ENCODE measurements at places on chromosomes 7 and 10.

DNA sequence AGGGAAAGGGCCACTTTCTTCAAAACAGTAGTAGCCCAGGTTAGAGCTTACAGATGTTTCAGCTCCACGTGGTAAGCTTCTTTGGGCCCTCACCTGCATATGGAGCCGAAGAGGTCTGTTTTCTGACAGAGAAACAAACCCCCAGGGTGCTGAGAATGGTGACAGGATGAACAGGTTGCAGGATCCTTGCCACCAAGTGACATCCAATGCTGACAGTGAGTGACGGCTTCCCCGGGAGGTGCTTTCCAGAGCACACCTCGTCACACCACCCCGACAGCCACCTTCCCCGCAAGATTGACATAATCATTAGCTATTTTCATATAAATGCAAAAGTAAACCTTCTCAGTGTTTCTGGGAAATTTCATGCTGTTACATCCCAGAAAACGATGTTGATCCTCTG, 109.3 kb upstream of the BTBD16 start:
- no peak for DNase-seq

- DNase-seq: no peak
Measured at GRCh38 chr7:15609287-15609686, 47.5 kb upstream of the AGMO start.

- DNase-seq: no peak
Measured at GRCh38 chr10:50404021-50404773, 152.9 kb upstream of the ASAH2 start.

DNA sequence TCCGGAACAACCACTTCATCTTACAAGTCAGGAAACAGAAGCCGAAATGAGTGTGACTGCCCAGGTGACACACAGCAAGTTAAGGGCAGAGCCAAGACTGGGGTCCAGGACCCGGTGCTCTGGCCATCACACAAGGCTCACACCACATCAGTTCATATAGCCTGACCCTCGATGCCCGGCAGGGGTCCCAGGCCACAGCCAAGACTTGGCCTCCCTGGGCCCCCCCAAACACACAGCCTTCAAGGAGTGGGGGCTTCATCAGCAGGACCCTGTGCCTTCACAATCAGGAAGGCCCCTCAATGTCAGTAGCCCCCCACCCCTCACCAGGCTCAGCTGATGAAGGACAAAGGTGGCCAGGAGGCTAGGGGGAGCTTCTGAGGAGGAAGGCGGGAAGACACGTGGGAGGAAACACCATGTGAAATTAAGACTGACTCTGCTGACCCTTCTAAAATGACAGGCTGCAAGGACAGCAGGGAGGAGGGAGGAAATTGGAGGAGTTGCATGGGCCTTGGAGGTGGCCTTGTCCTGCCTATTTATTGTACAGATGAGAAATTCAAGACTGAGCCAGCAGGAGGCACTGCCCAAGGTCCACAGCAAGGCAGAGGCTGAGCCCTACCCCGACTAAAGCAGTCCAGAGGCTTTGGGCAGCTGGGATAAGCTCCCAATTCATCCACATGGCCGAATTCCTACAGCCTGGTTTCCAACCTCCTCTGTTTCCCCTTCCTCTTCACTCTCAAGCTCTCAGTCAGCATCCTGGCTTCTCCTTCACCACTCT, 216.1 kb upstream of the ZMIZ1 start:
- peak; percentile 19 for DNase-seq

- DNase-seq: no peak
Measured at GRCh38 chr7:158401295-158401694, 186.3 kb downstream of the PTPRN2 start.

GRCh38 chr7:405489-406211, 114.0 kb downstream of the PDGFA start:
- no peak for DNase-seq

GRCh38 chr7:123273185-123273584, 73.4 kb upstream of the SLC13A1 start:
- DNase-seq: no peak

GRCh38 chr10:9733766-9734165, 1283.9 kb upstream of the CELF2 start:
- no peak for DNase-seq

GRCh38 chr7:74164985-74165456, 9.1 kb upstream of the EIF4H start:
- no peak for DNase-seq

DNA sequence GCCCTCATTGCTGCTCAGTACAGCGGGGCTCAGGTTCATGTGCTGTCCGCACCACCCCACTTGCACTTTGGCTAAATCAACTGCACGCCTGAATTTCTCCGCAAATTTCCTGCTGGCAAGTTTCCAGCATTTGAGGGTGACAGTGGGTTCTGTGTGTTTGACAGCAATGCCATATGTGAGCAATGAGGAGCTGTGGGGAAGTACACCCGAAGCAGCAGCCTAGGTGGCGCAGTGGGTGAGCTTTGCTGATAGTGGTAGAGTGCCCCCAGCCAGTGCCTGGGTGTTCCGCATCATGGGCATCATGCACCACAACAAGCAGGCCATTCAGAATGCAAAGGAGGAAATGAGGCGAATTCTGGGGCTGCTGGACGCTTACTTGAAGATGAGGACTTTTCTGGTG, 103.9 kb upstream of the POT1 start:
- no peak for DNase-seq

DNA sequence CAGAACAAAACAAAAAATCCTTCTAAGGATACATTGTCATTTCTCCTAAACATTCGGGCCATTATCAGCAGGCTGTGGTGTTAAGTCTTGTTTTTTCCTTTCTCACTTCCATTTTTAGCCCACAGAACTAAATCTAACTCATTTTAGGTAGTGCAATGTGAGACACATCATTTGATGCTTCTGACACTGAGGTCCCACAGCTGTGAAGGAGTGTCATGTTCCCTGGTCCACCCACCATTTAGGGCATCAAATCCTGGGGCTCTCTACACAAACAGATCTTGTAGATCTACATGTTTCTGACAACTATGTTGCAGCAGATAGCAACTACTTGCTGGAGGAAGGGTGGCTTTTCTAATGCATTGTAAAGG, 232.5 kb upstream of the IGFBP3 start:
- DNase-seq: no peak

DNA sequence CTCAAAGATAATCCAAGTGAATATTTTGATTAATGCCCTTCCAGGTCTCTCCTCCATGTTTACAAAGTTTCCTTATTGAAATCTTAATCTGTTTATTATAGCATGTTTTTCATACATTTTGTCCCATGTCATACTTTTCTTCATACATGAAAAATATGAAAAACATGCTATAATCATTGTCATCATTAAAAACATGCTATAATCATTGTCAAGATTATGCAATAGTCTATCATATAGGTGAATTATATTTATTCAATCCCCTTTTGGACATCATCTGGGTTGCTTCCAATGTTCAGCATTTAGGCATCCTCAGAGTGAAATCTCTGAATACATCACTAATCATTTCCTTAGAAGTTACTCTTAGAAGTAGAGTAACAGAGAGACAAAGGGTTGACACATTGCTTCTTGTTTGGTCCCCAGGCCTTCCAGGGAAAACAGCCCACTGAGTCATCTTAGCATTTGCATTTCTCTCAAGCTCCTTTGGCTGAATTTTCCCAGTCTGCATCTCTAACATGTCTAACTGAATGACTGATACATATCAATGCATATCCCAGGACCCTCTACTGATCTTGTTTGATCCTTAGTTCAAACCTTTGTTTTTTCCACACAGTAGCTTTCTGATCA, 87.0 kb downstream of the SGMS1 start:
- no peak for DNase-seq

GRCh38 chr7:120724955-120725354, 133.0 kb downstream of the TSPAN12 start:
- no peak for DNase-seq

GRCh38 chr7:73869011-73869798, 8.2 kb downstream of the TMEM270 start:
- no peak for DNase-seq

- DNase-seq: no peak
Measured at GRCh38 chr10:110401401-110402076, 96.2 kb upstream of the DUSP5 start.

DNA sequence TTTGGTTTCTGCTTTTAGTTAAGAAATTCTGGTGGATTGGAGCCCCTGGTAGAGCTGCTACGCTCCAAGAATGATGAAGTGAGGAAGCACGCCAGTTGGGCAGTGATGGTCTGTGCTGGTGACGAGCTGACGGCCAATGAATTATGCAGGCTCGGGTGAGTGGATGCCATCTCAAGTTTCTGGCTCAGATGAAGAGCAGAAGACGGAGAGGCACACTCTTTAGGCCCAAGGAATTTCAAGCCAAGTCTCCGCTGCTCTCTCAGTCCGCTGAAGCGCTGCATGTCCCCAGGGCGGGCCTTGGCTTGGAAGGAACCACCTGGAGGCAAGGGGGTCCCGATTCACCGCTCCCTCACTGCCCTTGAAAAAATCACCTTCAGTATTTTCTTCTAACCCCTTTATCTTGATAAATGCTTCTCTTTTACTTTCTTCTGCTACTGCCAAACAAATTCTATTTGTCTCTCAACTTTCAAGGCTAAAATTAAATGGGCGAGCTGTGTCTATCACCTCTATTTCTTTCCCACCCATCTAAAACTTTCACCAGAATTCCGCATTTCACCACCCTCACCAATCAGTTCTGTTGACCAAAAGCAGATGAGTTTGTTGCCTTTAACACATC, 74.2 kb downstream of the ARMC3 start:
- DNase-seq: no peak

- no peak for DNase-seq
Measured at GRCh38 chr7:106773228-106773627, 91.9 kb upstream of the PIK3CG start.

GRCh38 chr7:97021747-97022490, 2.7 kb downstream of the DLX5 start:
- DNase-seq: no peak

DNA sequence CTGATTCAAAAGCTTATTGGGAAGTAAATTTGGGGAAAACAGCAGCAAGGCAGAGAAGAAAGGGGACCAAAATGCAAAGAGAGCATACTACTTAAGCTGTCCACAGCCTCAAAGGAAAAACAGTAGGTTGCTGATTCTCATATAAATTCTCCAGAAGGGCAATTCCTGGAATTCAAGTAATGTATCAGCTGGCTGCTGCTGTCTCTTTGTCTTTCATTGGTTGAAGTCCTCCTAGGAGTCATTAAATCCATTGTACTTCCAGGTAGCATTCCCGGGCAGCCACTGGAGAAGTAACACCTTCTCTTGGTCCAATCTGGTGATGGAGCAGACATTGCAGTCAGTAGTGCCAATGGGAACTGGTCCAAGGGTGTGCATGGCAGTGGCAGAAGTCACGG, 22.7 kb downstream of the BET1 start:
- no peak for DNase-seq
